ENCODE measurements at places on chromosomes 5 and 9. TPM values are rescaled to one million over a fixed set of nuclear protein-coding genes. Genes with fewer than 3 reads are reported as not detected.

Gene PCDHGA7
- 7.7 TPM for total RNA-seq

DNA sequence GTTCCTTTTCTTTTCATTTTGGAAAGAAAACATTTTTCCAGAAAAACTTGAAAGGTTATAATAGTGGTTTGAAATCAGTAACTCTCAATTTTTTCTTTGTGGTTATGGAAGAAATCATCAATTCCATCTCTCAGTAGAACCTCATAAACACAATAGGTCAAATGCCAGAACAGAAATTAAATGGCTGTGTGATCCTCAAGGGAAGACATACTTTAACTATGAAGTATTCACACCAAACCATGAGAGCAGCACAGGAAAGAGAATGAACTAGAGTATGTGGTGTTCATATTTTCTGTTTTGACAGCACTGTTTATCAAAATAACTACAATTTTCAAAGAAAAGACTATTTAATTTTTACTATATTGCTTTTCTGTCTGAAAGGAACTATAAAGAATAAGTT is 29.7 kb upstream of the EFNA5 start:
- DNase-seq, result no peak

Gene RLN2
- total RNA-seq, result not detected

GRCh38 chr9:1429297-1429696 is 379.1 kb downstream of the DMRT2 start:
- no peak for DNase-seq

Gene ARID3C
- not detected for total RNA-seq

Measured in Right ventricle myocardium superior (tissue), 1 donor.